ENCODE measurements at places on chromosomes 3 and 15.

GRCh38 chr3:67416703-67417102 lies 237.7 kb downstream of the SUCLG2 start:
- no peak for DNase-seq

DNA sequence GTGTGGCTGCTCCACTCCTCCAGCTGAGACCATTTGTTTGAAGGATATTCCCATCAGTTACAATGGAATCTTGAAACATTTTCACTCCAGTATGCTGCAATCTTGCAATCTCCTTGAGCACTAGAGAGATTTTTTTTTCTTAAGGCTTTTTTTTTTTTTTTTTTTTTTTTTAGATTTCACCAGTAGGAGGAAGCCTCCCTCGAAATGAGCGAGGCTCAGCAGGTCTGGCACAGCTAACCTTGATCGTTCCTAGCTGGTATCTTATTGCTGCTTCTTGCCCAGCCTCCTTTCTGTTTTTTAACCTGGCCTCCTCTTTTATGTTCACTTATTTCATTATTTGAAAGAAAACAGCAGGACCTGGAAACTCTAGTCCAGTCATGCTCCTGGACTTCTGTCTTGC lies 48.1 kb downstream of the RAP2B start:
- no peak for DNase-seq

DNA sequence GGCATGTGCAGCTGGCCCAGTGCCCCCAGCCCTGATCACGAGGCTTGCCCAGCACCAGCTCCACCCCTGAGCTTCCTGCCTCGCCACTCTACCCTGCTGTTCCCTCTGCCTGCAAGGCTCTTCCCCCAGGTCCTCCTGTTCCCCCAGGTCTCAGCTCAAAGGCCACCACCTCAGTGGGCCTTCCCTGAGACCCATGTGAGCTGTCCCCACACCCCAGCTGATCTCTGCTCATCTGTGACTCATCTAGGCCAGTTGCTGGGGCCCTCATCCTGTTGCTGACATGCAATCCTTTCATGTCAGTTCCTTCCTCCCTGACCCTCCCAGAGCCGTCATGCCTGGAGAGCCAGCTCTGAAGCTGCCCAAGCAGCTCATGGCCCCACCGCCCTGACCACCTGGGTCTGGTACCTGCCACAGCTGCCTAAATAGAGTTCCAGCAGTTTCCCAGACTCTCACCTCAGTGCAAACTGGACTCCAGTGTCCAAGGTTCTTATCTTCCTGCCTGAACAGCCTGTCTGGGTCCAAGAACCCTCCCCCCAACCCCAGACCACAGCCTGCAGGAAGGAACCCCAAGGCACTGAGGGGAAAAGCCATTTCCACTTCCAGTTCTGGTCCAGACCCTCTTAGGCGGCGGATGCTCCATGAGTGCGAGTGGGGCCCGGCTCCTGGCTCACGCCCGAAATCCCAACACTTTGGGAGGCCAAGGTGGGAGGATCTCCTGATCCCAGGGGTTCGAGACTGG lies 116.6 kb upstream of the IQSEC1 start:
- DNase-seq: no peak

- DNase-seq: no peak
Observed at GRCh38 chr3:33883951-33884561, 85.6 kb downstream of the PDCD6IP start.

GRCh38 chr3:4297486-4297885 lies 5.7 kb upstream of the SETMAR start:
- DNase-seq: no peak

- DNase-seq: no peak
Observed at GRCh38 chr3:4670352-4670751, 177.2 kb downstream of the ITPR1 start.

DNA sequence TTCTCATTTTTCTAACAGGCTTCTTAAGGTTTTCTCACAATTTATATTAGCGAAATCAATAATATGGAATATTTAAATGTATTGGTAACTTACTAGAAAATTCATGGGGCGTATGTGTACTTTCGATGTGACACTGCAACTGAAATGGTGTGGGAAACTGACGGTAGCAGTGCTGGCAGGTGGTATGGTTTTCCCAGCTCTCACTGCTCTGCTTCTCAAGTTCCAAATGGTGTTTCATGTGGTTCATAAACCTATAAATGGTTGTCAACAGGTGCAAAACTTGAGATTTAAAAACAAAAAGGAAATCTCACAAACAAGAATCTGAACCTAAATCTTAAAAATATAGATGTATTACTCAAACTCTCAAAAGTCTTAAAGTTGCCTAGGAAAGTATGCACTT lies 54.7 kb downstream of the ZNF280D start:
- no peak for DNase-seq

DNA sequence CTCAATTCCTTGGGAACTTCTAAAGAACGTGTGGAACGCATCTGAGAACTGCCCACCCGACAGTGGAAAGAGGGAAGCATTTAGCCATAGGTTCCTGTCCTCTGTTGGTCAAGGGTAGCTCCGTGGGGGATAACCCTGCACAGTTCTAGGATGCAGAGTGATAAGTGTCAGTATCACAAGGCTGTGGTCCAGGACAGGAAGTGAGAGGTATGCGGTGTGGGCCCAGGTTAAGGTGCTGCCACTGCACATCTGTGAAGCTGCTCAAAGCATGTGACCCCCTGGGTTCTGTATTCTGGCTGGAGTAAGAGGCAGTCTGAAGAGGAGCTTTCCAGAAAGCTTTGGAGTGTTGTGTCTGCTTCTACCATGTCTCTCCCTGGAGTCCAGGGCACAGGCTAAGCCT lies 51.7 kb upstream of the HES1 start:
- DNase-seq: peak; percentile 49

DNA sequence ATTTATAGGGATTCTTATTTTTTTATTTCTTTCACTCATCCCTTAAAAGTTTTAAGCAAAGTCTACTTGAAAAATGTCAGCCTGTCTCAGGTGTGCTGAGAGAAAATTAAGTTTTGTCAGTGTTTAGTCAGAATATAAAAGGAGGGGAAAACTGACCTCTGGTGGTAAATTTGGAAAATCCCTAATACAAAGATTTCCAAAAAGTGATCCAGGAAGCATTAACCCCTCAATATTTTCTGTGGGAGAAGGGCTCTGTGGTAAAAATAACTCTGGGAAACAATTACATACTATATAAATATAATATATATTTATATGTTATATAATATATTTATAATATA lies 41.0 kb upstream of the FRMD4B start:
- DNase-seq: no peak

- no peak for DNase-seq
Observed at GRCh38 chr3:102193255-102193654, 241.6 kb upstream of the ZPLD1 start.

GRCh38 chr3:125024817-125025216 lies 31.0 kb downstream of the HEG1 start:
- no peak for DNase-seq

GRCh38 chr3:126743350-126743749 lies 39.3 kb downstream of the CHCHD6 start:
- DNase-seq: no peak

GRCh38 chr15:93865586-93865985 lies 365.8 kb upstream of the MCTP2 start:
- no peak for DNase-seq

GRCh38 chr15:92466834-92467233 lies 73.2 kb downstream of the ST8SIA2 start:
- DNase-seq: peak; percentile 41

GRCh38 chr3:100936931-100937330 lies 56.3 kb downstream of the ABI3BP start:
- DNase-seq: no peak

DNA sequence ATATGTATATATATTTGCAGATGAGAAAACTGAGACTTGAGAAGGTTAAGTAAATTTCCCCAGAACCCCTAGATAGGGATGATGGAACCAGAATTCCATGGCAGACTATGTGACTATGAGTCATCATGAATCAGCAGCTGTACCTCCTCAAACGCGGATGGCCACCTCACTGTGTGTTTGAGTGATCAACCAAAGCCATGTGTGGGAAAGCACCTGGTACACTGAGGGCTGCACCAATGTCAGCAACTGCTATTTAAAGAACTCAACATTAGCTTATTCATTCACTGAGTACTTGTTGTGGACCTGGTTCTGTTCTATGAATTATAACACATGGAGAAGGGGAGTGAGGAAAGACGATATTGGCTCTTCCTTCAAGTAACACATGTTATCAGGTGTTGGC lies 377.0 kb downstream of the GAP43 start:
- DNase-seq: no peak

GRCh38 chr3:64242435-64242834 lies 17.2 kb upstream of the PRICKLE2 start:
- DNase-seq: no peak

GRCh38 chr15:99752556-99752955 lies 19.3 kb upstream of the LYSMD4 start:
- DNase-seq: no peak

GRCh38 chr15:69086427-69087204 lies 72.1 kb downstream of the NOX5 start:
- no peak for DNase-seq

DNA sequence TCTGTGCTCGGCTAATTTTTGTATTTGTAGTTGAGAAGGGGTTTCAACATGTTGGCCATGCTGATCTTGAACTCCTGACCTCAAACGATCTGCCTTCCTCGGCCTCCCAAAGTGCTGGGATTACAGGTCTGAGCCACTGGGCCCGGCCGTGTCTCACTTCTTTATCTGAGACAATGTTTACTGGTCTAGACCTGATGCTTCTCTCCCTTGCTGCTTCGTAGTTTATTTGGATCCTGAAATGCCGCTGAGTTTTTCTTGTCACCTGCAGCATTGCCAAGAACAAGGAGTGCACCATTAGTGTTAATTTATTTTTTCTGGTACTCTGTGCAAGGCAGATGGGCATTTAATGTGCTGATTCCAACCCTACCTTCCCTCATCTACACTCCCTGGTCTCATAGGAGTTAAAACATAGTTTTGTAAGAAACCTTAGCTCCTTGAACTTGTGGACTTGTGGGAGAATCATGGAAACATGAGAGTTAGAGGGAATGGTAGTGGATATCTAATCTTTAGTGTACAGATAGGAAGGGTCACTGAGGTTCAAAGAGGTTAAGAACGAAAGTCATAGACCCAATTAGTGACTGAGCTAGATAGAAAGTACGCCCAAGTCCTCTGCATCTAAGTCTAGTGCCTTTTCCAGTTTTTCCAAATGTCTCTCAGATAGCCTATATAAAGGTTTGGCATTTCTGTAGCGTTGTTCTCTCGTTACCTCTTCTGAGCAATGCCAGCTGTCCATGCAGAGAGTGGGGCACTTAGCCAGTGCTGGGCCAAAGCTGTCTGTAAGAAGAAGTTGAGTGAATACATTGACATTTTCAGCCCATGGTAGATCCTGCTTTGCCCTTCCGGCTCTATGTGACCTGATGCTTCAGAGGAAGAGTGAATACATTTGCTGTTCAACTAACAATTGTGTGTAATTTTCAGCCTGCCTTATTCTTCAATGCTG lies 244.1 kb downstream of the LPP start:
- DNase-seq: no peak

DNA sequence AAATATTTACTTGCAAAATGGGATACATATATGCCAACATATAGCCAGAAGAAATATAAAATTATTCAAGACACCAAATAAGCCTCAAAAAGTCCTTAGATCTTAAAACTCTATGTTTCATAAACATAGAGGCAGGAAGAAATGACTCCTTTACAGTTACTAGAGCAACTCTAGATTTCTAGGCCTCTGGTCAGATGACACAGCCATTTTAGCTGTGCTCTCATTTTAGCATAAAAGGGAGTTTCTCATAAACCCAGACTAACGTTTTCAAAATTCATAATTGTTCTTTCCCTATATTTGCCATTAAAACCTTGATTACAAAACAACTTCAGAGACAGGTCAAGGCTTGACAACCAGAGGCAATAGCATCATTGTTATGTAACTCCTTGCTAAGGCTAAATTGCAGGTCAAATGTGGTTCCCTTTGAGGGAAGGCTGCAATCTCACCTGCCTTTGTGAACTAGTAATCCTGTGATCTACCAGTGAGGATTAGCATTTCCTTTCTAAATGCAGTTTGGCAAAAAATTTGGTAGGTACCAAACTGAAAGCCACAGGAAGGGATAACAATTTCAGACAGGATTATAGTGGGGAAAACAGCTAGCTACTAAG lies 8.2 kb downstream of the THOC7 start:
- no peak for DNase-seq

GRCh38 chr15:100466073-100466472 lies 62.7 kb downstream of the CERS3 start:
- no peak for DNase-seq

DNA sequence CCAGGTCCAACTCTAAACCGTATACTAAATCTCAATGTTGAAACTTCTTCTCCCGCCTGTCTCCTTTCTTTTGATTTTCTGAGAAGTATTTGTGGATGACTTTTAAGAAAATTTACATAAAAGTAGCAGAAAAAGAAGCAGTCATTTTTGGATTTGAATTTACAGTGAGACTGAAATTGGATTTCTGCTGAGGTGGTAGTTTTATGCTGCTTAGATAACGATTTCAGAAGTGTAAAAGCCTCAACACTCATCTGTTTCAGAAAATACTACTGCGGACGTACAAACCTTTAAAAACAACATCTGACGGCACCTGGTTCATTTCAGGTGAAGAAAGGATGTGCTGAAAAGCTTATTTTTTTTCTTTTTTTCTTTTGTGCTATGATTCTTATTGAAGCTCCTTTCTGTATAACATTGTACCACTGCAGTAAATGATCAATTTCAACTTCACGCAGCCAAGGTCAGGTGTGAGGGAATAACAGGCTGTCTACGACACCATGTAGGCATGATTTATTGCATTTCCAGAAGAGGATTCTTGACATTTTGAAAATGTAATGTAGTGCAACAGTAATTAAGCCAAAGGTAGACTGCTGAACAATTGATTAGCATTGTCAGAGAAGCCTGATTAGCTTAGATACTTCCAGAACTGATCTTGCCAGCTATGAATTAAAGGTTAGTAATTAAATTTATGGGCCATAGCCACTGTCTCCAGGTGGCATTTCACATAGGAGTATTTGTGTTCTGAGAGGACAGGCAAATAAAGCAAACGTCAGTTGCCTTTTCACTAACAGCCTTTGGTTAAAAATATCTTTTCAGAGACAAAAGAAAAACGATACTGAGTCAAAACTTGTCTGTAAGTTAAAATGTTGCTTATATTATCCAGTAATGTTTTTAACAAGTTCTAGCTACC lies 134.6 kb upstream of the KBTBD8 start:
- DNase-seq: no peak

DNA sequence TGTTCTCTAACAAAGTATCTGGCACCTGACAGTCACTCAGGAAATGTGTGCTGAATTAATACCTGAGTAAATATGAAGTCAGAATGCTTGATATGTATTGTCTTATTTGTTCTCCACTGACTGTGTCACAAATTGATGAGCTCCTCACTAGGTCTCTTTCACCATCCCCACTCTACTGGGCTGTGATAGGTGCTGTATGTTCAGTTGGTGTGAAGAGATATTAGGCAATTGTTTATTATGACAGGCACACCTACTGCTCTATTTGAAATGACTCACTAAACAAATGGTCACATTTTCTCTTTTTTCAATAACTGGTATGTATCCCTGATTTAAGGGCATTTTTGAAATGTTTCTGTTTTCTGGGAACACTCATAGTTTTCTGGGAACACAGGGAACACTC lies 25.2 kb upstream of the CCDC39 start:
- DNase-seq: no peak
